ENCODE measurements at places on chromosomes 4 and X.
A peak's percentile ranks its signal among the peaks of the same experiment; 100 is the strongest.

- no peak for DNase-seq
Measured at GRCh38 chrX:2967998-2968909, 38.1 kb upstream of the ARSH start.

GRCh38 chr4:151994429-151994828 is 233.6 kb upstream of the GATB start:
- DNase-seq: no peak

GRCh38 chr4:25937801-25938200 is 23.8 kb downstream of the SMIM20 start:
- DNase-seq: no peak

DNA sequence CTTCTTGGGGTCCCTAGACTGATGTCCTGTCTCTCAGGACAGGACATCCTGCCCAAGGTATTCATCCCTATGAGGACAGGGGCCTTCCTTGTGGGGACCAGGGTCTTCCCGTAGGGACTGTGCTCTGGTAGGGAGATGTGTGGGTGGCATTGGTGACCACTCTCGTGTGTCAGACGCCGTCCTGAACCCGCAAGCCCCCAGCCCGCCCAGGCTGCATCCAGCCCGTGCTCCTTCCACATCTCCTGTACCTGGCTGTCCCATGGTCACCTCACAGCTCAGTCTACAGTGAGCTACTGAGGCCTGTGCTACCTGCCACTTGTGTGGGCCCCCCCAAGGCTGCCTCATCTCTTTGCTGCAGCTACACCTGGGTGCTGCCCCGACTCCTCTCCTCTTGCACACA is 24.0 kb downstream of the WFS1 start:
- no peak for DNase-seq

GRCh38 chrX:107374132-107374531 is 75.3 kb upstream of the FRMPD3 start:
- no peak for DNase-seq

- DNase-seq: no peak
Measured at GRCh38 chr4:70713453-70714078, 8.2 kb upstream of the RUFY3 start.

DNA sequence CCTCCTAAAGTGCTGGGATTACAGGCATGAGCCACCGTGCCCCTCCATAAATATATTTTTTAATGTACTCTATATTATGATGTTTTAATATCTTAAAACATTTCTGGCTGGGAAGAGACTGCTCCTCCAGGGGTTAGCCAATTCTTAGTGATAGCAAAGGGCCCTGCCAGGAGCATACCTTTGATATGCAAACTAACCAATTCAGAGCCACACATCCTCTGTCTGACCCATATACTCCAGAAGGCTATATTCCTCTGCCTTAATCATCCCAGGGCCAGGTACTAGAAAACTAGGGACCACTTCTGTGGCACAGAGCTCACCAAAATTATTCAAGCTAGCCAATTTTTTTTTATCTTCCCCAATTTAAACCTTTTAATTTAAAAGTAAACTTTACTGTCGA is 43.6 kb upstream of the BEX4 start:
- no peak for DNase-seq

GRCh38 chrX:14411326-14411725 is 118.0 kb upstream of the GLRA2 start:
- no peak for DNase-seq

GRCh38 chrX:17025621-17026302 is 79.3 kb downstream of the REPS2 start:
- DNase-seq: no peak

DNA sequence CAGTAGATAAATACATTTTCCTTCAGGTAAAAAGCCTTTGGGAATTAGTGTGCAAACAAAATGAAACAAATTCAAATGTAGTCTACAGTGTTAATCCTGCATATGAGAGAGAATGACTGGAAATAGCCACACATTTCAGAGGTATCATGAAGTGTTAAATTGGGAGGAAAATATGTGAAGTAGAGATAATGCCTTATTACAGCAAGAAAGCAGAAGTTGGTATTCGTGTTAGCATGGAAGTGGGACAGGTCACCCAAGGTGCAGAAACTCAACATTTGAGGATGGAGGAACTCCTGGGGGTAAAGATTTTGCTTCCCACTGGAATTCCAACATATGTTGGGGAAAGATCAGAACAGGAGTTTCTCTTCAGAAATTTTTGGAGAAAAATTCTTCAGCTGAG is 51.3 kb downstream of the EMCN start:
- DNase-seq: no peak

DNA sequence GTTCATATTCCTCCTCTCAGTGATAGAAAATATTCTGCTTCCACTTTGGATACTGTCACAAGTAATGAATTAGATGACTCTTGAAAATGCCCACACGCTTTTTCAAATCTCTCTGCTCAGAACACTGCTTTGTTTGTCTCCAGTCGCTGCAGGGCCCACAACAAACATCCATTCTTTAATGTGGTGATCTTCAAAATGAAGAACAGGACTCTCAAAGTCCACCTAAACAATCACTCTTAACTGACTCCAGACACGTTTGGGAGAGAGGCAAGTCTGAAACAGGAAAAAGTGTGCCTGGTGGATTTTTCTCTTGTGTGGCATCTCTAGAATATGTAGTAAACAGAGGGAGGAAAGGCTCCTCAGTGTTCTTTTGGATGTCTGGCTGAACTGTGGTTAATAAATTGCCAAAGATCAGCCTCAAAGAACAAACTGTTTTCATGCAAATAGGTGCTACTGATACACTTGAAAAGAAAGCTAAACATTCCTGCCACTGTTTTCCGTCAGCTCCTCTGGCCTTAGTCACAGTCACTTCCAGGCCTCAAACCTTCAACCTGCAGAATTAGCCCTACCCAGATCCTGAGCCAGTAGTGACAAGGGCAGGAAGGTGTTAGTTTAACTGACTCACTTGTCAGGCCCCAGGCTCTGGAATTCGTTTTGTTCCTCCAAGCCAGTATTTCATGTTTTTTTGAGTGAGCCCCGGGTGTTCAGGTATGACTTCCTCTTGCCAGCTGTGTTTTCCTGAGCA is 259.6 kb upstream of the GPC4 start:
- no peak for DNase-seq

DNA sequence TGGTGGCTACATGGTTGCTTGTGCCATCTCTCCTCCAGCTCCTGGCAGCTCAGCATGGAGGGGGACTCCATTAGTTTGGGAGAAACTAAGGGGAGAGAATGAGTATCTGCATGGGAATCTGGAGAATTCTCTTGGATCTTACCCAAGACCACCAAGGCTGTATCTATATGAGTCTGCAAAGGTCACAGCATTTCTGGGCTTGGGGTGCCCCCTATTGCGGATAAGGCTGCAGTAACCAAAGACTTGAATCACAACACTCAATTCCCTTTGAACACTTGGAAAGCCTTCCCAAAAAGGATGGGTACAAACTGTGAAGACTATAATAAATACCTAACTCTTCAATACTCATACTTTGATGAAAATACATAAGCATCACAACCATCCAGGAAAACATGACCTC is 623.5 kb upstream of the NR3C2 start:
- no peak for DNase-seq

GRCh38 chr4:142236268-142236667 is 599.9 kb downstream of the IL15 start:
- DNase-seq: no peak

- no peak for DNase-seq
Measured at GRCh38 chr4:139246166-139246565, 33.9 kb downstream of the MGARP start.

DNA sequence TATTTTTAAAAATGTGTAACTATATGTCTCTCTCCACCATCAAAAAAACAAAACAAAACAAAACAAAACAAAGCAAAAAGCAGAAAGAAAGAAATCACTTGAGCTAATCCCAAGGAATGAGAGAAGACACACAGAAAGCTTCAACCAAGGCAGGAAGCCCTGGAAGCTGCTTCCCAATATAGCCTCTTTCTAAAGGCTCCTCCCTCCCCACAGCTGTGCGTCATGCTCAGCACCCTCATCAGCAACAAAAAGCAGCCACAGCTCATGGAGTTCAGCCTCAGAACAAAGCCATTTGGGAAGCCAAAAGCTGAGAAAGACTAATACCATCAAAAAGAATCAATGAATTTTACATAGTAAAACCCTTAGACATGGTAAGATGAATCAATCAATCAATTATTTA is 501.6 kb upstream of the SMIM31 start:
- no peak for DNase-seq

DNA sequence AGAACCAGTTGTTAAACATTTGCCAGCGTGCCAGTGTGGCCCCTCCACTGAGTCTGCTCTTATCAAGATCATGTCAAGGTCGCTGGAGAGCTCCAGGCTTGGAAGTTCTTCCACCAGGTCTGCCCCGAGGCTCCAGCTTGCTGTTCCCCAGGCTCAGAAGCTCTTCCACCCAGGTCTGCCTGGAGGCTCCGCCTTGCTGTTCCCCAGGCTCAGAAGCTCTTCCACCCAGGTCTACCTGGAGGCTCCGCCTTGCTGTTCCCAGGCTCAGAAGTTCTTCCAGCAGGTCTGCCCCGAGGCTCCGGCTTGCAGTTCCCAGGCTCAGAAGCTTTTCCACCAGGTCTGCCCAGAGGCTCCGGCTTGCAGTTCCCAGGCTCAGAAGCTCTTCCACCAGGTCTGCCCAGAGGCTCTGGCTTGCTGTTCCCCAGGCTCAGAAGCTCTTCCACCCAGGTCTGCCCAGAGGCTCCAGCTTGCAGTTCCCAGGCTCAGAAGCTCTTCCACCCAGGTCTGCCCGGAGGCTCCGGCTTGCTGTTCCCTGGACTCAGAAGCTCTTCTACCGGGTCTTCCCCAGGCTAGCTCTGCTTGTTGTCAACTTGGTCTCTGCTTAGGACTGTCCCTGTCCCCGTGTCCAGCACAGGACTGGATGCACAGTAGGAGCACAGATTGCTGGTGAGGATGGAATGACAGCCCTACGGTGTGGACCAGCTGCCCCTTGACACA is 54.4 kb downstream of the HMX1 start:
- DNase-seq: no peak

DNA sequence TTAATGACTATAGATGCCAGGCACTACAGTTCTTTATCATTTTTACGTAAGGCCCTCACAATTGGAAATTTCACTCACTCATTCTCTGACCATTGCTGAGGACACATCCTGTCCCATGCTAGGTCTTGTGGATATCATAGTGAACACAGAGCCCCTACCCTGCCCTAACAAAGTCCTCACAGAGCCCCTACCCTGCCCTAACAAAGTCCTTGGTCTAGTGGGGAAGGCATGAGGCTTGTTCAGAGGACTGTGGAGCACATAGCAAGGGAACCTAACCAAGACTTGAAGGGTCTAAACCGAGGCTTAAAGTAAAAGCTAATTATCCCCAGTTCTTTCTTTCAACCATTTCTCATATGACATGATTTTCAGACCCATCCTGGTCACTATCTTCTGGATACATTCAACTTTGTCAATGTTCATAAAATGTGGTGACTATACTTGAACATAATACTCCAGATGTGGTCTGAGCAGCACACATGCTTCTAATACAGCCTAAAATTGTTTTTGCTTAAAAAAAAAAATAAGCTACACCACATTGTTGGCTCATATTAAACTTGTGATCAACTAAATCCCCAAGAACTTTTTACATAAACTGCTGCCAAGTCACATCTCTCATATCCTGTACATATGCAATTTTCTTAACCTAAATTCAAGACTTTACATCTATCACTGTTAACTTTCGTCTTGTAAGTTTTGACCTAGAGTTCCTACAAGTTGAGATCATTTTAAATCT is 77.0 kb downstream of the GPC3 start:
- no peak for DNase-seq

- DNase-seq: no peak
Measured at GRCh38 chrX:2628751-2629315, 62.3 kb upstream of the CD99 start.

- DNase-seq: no peak
Measured at GRCh38 chr4:10023050-10023419, 1.7 kb upstream of the SLC2A9 start.

DNA sequence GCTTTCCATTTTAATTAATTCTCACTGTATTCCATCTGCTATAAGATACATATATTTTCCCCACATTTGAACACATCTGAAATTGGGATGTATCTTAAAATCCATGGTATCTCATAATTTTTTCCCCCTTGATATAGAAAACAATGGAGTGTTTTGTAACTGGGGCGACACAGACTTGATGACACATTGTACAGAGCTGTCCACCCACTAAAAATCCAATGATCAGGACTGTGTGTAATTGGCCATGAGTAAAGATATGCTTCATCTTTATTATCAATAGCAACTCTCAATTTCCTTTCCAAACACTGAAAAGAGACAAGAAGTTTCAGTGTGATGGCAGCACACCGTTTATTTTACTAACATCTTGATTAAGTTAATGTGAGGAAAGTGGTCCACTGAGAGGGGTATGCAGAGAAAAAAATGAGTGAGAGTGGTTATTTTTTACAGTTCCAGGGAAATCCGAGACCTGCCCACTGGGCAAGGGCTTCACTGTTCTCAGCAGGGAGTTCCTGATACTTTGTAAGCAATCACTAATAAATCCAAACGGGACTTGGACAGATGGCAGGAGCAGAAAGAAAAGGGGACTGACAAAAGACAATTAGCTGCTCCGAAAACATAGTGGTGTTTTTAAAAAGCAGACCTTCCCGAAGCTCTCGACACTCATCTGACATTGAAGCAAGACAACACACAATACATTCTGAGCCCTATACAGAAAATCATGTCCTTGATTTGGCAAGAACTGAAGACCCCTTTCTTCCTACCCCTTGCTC is 149.4 kb downstream of the TSPAN5 start:
- no peak for DNase-seq

DNA sequence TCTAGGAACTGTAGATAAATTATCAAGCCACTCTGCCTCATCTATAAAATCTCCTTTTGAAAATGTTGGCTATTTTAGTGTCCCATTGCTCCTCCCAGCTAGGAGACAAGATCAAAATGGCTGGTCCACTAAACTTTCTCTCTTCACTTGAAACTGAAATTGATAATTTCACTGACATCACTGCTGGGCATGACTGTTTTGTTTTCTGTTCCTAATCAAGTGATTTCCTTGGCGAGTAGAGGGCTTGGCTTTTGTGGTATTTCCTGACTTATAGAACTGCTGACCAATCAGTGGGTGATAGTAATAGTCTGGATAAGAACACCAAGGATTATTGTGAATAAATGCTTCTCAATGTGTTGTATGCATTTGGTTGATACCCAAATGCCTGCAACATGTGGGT is 2152.9 kb downstream of the ARAP2 start:
- no peak for DNase-seq

GRCh38 chr4:73776321-73776729 is 36.0 kb downstream of the CXCL8 start:
- no peak for DNase-seq

DNA sequence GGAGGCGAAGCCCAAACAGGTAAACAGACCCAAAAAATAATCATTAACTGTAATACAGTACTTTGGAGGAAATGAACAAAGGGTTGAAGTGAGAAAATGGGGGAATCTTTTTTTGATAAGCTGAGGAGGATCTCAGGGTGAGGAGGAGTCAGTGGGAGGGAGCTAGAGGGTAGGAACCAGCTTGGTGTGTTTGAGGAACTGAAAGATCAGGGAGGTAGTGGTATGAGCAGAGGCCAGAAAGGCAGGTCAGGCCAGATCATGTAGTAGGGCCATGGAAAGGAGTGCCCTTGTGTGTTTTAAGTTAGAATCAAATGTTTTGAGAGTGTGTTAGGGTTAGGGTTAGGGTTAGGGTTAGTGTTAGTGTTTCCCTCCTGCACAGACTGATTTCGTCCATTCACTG is 48.8 kb downstream of the PPP2R2C start:
- DNase-seq: peak; percentile 82
